NCI-H2081 (cell line): ENCODE measurements at places on chromosomes 2 and 18.

DNA sequence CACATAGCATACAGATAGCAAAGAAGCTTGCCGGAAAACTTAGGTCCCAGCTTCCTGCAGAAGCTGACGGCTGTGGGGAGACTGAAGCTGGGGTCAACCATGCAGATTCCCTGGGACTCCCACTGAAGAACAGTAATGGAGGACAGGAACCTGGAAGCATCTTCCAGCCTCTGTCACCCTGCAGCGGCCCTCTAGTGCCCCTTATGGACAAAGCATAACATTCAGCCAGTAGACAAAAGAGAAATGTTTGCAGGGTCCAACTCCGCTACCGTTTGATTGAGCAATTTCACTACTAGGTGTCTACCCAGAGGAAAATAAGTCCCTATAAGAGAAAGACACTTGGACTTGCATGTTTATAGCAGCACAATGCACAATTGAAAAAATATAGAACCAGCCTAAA, 460.6 kb downstream of the CNTNAP5 start:
- no peak for DNase-seq

- no peak for DNase-seq
These were observed 863.9 kb downstream of the SUCLG1 start for GRCh38 chr2:83595121-83595690.

DNA sequence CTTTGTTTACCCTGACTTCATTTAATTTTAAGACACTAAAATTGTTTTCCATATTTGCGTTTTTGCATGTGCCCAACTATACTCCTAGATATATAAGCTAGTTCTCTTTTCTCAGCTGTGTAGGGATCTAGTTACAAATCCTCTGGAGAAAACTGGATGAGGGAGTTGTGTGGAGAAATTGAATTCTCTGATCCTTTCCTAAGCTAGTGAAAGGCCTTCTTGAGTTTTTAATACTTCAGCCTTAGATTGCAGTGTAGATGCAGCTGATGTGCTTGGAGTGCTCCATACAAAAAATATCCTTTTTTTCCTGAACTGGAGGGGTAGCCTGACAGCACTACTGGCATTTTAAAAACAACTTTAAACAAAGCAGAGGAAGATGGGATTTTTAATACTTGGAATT, 8.6 kb upstream of the MTX2 start:
- no peak for DNase-seq

- DNase-seq, result no peak
These were observed 182.1 kb downstream of the ANKRD30B start for GRCh38 chr18:14930076-14930475.

DNA sequence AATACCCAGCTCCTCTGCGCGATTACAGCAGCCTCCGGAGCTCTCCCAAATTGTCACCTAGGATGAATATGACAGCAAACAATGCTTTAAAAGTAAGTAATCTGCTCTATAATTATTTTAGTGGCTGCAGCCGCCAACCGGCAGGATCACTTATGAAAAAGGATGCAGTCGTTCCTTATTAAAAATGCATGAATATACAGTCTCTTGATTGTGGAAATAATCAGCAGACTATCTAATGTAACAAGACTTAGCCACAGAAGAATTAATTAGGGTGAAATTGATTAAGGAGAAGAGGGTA, 71.8 kb upstream of the STPG4 start:
- DNase-seq, result peak; percentile 97

DNA sequence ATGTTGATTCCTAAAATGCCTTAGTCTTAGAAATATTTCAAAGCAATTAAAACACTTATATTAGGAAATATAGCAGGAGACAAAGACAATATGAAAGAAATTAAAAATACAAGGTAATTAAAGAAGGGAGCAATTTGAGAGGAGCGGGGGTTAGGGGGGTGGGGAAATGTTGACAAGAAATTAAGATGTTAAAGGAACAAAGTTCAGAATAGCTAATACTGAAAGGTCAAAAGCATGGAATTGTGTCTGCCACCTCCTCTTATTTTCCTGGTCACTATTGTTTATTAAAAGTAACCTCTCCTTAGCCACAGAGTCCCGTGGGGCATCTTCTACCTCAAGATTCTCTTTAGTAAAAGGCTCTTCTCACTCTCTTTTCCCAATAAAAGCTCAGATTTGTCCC, 244.1 kb downstream of the MREG start:
- DNase-seq, result no peak

- no peak for DNase-seq
These were observed 145.1 kb downstream of the QPCT start for GRCh38 chr2:37489536-37489935.

DNA sequence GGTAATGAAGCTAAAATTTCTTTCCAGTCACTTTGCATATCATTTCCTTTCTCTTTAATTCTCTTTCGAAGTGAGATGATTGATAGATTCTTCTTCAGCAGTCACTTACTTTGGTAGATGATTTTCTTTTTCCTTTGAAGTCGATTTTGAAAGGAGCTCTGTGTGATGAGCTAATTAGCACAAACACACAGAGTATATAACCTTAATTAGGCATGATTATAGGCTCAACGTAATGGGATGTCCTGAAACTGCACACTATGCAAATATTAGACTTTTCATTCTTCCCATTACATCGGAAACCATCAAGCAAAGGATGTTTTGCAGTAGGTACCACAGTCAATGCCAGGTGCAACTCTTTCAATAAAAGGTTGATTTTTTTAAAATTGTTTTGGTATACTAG, 6.4 kb upstream of the CTLA4 start:
- DNase-seq, result peak; percentile 4

GRCh38 chr2:217599906-217600305, 402.9 kb downstream of the TNS1 start:
- DNase-seq, result no peak

GRCh38 chr18:63322908-63323634, 3.5 kb upstream of the BCL2 start:
- peak; percentile 69 for DNase-seq

DNA sequence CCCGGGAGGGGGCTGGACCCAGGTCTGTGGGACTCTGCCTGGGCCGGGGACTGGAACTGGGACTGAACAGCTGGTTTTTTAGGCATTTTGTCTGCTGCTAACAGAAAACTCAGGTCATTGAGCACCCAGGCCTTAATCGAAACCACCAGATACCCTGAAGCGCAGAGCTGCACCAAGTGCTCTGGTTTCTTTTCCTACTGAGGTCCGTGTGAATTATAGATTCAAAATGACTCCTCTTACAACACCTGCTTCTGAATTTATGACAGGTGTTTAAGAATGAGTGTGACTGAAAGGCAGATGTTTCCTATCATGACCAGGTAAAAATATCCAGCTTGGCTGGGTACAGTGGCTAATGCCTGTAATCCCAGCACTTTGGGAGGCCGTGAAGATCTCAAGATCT, 47.8 kb downstream of the TRAPPC12 start:
- DNase-seq, result no peak

GRCh38 chr2:9439536-9439935, 16.1 kb downstream of the CPSF3 start:
- DNase-seq, result no peak

- DNase-seq, result no peak
These were observed 605 bp downstream of the C2orf68 start for GRCh38 chr2:85611217-85611704.

DNA sequence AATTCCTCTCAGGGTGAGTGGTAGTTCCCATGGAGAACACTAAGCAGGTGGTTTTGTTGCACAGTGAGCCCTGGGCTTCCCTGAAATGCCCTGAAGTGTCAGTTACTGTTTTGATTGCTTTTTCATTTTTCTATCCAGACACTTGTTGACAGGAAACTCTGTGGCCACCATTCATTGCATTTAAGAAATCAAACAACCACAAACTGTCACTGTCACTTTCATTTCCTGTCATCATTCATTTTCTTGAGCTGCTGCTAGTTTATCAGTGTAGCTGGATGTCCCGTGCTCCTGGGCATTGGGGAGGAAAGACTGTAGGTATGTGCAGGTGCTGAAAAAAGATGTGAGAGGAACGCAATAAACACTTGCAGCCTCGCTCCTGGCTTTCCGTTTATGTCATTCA, 891.6 kb upstream of the ZEB2 start:
- peak; percentile 11 for DNase-seq

DNA sequence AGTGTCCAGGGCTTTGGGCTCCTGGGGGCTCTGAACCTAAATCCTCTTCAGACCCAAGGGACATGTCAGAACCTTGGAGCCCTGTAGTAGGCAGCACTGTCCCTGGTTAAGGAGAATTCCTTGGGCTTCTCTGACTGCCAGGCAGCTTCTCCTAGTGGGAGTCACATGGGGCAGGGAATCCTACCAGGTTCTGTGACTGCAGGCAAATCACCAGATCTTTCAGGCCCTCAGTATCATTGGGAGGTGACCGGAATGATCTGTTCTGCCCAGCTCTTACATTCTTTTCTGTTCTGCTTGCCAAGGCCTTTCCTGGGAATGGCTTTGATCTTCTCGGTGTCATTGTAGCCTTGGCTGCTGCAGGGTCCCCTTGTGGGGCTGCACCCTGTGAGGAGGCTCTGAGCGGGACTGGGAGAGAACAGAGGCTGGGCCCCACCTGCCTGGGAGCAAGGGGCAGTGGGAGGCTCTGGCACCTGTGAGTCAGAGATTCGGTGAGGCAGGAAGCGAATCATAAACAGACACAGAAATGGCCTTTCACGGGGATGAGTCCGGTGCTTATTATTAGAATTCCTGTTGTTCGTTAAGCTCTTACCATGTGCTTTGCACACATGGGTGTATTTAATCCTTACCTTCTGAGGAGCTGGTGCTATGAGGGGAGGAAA, 14.1 kb downstream of the CEP68 start:
- no peak for DNase-seq

GRCh38 chr2:44190526-44190925, 21.9 kb downstream of the PPM1B start:
- DNase-seq, result no peak

GRCh38 chr18:55422456-55423180, 165.4 kb downstream of the TCF4 start:
- peak; percentile 72 for DNase-seq

DNA sequence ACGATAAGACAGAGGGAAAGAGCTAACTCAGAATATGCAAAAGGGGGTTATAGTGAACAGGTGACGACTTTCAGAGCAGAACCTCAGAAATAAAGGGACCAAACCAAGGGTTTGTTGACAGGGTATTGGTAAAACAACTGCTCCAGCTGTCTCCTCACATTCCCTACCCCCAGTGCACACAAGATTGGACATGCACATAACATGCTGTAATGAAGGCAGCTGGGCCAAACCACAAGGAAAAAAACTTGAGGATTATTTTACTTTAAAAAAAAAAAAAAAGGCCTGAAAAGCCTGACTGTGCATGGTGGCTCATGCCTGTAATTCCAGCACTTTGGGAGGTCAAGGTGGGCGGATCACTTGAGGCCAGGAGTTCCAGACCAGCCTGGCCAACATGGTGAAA, 3.5 kb downstream of the RBM43 start:
- DNase-seq, result no peak

DNA sequence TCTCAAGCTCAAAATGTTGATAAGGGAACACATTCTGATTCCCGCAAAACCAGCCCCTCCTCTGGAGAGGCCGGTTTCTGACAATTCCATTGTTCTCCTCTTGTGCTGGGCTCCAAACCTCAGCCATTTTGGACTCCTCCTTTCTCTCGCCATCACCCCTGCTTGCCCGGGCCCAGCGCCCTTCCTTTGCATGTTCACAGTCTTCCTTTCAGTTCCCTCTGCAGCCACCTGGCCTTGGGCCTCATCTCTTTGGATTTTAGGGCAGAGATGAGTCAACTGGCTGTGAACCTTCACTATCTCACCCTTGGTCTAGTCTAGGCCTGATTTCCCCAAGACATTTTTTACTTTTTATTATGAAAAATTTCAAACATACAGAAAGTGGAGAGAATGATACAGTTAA, 155.9 kb upstream of the MAP3K20 start:
- DNase-seq, result no peak

DNA sequence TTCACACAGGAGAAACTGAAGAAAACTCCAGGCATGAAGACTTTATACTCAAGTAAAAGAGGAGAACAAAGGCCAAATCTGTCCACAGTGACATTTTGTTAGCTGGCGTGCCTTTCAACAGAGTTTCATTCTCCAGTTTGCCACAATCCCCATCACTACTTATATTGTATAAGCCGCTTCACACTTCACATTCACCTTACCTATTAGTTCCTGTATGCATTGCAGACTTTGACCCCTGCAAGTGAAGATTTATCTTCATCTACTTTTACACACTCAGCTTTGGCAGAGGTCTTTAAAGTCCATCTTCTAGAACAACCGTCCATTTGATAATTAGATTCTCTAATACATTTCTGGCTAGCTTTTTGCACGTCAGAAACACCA, 56.8 kb upstream of the TANK start:
- DNase-seq, result no peak

- DNase-seq, result no peak
These were observed 34.1 kb downstream of the NOL10 start for GRCh38 chr2:10655499-10656225.

DNA sequence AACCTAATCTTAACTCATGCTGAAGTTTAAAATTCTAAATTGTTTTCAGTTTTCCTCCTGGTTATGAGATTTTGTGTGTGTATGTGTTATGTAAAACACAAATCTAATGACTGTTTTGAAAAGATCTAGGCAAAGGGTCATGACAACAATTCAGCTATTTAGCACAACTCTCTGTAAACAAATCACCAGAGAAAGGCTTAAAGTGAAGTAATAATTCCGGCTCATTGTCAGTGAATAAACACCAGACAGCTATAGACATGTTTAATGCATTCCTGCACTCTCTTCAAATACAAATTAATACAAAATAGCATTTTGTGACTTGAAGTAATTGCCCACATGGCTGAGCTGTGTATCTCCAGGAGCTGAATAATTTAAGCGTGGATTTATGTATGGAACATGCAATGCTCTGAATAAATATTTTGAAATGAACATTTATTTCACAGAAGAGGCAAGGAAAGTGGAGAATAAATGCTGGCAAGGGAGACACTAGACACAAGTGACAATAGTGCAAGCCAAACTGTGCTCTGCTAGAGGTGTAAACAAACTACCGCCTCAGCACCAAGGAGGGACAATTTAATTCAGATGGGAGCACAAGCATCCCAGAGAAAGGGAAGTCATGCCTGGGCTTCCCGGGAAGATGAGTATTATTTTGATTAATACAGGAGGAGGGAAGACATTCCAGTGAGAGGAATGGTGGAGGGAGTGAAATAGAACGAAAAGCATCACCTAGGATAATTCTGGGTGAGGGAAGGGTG, 133.6 kb upstream of the XPO1 start:
- DNase-seq, result no peak

GRCh38 chr2:238220892-238221521, 17.5 kb upstream of the ILKAP start:
- no peak for DNase-seq

GRCh38 chr2:16908656-16909055, 243.0 kb upstream of the CYRIA start:
- DNase-seq, result no peak

- DNase-seq, result no peak
These were observed 124.1 kb downstream of the MMADHC start for GRCh38 chr2:149463328-149464002.

GRCh38 chr18:66495844-66496243, 108.0 kb downstream of the CDH19 start:
- peak; percentile 73 for DNase-seq

GRCh38 chr2:45919160-45919650, 267.7 kb downstream of the PRKCE start:
- peak; percentile 84 for DNase-seq

GRCh38 chr2:47083886-47084687, 71.0 kb downstream of the STPG4 start:
- DNase-seq, result no peak

- peak; percentile 11 for DNase-seq
These were observed 11.5 kb downstream of the SPEG start for GRCh38 chr2:219446101-219446504.

GRCh38 chr2:54618646-54619565, 104.6 kb upstream of the EML6 start:
- no peak for DNase-seq
